NCI-H524 treated with DMSO at 0.1 percent for 48 hours (cell line): ENCODE measurements at places on chromosomes 4 and X.

GRCh38 chr4:71026086-71026485, 32.6 kb downstream of the DCK start:
- DNase-seq, result no peak

- no peak for DNase-seq
These were observed 68.3 kb downstream of the CRMP1 start for GRCh38 chr4:5824635-5825034.

DNA sequence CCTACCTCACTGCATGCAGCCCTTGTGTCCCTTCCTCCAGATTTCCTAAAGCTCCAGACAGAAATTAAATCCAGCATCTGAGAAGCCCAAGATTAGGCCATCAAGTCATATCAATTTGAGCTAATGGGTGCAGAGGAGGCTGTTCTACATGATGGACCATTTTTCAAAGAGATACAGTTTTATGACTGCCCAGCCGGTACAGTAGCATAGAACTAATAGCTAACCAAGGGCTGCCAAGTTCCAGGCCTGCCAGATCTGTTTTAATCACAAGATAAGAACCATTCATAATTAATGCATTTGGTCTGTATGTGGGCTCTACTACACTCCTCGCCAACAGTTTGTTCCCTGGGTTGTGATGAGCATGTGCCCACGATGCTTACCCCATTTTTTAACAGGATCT, 73.9 kb upstream of the PLAC1 start:
- no peak for DNase-seq

DNA sequence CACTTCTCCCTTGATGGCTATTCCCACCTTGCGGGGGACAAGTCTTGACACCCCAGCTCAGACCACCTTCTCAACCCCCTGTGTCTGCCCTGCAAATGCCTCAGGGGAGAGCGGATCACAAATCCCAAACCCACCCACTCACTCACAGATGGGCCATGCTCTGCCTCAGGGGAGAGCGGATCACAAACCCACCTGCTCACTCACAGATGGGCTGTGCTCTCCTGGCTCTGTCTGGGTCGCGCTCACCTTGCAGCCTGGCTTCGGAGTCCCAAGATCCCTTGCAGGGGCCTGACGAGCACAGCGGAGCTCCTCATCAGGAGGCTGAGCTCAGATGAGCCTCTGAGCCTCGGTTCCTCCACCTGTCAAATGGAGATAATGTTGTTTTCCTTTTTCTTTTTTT, 38.6 kb downstream of the HTRA3 start:
- no peak for DNase-seq

- no peak for DNase-seq
These were observed 32.9 kb upstream of the SMIM10L2A start for GRCh38 chrX:135388841-135389240.

- DNase-seq, result no peak
These were observed 52.6 kb downstream of the RPS3A start for GRCh38 chr4:151152028-151152427.

- no peak for DNase-seq
These were observed 2761.5 kb downstream of the ARAP2 start for GRCh38 chr4:33482773-33483172.

DNA sequence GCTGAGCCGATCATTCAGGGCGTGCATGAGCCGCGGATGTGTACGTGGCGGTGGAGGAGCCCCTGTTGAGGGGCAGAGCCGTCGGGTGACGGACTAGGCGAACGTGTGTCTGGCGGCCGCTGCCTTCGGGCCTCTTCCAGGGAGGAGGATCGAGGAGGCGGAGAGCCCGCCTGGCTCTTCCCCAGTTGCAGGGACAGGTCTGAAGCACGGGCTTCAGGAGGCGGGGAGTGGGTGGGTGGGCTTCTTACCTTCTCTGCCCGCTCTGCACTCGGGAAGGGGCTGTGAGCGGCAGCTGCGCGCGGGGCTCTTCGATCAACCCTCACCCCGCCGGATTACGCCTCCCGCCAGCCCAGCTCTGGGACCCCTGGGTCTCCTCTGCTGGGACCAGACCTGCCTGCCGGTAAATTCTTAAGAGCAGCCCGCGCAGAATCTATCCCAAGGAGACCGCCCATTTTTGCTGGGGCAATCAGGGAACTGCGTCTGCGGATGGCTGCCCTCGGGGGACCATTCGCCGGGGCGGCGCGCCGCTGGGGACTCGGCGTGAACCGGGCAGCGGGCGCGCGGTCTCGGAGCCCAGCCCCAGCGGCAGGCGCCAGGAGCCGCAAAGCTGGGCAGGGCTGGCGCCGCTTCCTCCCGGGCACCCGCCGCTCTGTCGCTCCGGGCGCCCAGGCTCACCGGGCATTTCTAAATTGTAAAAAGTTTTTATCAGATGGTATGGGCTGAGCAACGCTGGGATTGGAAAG, 4.9 kb downstream of the PLAC8 start:
- no peak for DNase-seq

DNA sequence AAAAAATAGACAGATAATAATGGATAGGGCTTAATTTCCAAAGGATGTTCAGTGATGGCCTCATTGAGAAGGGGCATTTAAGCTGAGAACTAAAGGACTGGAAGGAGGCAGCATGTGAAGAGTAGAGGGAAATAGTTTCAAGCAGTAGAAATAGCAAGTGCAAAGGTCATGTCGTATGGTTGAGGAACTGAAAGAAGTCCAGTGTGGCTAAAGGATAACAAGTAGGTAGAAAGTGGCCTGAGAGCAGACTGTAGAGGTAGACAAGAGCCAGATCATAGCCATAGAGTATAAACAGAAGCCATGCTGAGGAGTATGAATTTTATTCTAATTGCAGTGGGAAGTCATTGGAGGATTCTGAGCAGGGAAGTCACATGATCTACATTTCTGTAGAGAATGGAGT, 72.3 kb downstream of the GRIA3 start:
- no peak for DNase-seq

GRCh38 chrX:15245896-15246295, 24.0 kb downstream of the ASB9 start:
- no peak for DNase-seq

GRCh38 chr4:113957956-113958355, 21.5 kb downstream of the ARSJ start:
- no peak for DNase-seq

DNA sequence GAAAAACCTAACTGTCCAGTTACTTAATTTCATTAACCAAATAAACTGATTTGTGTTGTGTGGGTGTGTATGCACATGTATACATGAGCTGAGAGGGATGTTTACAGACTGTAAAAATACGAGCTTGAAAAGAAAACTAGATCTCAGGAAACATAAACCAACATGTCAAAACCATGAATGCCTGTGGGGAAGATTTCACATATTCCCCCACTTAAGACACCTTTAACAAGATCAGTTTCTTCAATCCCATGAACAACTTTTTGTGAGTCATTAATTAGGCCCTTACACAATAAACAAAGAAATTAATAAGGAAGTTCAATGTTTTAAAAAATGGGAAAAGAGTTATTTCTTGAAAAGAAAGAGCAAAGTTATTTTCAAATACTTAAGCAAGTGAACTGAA, 170.8 kb downstream of the ZNF674 start:
- no peak for DNase-seq

DNA sequence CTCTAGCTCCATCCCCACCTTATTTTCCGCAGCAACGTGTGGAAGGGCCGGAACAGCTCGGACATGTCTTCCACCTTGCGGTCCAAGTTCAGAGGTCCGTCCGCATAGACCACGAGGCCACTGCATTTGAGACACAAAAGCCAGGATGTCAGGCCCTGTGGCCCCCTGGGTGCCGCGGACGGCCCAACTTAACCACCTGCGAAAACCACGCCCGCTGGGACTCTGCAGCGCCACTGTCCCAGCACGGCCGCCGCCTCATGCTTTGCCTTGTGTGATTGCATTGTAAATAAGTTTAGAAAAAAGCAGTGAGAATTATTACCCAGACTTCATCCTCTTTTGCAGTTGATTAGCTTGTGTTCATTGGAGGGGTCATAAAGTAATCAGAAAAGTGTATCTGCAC, 58.2 kb upstream of the MXD4 start:
- DNase-seq, result no peak

- no peak for DNase-seq
These were observed 2.8 kb upstream of the TENM3 start for GRCh38 chr4:182240161-182241130.

DNA sequence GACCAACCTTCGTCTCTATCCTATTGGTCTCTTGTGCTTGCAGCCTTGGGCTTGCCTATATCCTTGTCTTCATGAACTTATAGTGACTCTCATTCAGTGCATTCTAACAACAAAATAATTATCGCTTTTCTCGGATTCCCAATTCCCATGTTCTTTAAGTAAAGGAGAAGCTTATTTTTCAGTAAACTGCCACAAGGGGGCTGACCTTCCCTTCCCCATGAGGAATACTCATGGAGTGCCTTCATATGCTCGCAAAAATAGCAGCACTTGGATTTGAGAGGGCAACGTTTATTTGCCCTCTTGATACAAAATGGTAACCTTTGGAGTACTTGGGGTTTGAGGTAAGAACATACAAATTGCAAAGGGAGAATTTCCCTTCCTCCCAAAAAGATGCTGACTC, 183.2 kb upstream of the TENT5D start:
- no peak for DNase-seq

DNA sequence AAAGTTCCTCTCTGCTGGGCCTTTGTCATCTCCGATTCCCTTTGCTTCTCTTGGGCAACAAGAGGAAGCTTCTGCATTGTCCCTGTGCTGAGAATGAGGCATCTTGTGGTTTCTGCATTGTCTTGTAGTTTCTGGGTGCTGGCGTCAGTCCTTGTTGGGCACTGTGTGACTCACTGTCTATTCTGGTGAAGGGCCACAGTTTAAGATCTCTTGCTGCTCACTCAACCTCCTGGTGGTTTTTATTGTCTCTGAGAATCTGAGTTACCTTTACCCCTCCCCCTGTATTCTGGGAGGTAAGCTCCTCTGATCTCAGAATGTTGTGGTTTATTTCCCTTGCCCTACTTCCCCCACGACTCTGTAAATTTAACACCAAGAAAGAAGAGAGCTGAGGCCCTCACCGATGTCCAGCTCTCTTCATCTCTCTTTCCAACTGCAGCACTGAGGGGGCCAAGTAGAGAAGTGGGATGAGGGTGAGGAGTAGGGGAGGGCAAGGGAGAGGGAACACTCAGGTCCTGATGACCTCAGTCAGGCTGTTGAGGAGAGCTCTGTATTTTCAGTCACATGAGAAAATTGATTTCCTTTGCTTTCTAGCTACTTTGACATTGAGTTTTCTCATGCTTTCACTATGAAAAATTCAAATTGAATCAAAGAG, 441.6 kb upstream of the PITX2 start:
- DNase-seq, result no peak

DNA sequence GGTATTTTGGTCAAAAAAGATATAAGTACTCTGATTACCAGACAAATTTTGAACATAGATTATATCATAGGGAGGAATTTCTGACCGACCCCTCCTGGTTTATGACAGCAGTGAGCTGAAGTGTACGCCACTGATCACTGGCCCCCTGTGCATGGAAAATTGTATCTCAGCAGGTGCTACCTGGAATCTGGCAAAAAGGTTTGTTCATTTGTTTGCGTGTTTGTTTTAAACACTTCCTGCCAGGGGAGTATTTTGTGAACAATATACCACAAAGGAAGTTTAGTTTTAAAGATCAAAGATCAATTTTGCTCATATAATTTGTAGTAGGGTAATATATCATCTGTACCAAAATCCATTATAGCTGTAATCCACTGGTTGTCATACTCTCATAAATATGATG, 219.7 kb upstream of the TENM3 start:
- DNase-seq, result no peak

GRCh38 chr4:57588557-57588956, 478.4 kb upstream of the IGFBP7 start:
- no peak for DNase-seq

GRCh38 chrX:107738768-107739167, 36.8 kb downstream of the TSC22D3 start:
- DNase-seq, result no peak

GRCh38 chrX:141632124-141632523, 42.6 kb downstream of the SPANXA2 start:
- DNase-seq, result no peak

DNA sequence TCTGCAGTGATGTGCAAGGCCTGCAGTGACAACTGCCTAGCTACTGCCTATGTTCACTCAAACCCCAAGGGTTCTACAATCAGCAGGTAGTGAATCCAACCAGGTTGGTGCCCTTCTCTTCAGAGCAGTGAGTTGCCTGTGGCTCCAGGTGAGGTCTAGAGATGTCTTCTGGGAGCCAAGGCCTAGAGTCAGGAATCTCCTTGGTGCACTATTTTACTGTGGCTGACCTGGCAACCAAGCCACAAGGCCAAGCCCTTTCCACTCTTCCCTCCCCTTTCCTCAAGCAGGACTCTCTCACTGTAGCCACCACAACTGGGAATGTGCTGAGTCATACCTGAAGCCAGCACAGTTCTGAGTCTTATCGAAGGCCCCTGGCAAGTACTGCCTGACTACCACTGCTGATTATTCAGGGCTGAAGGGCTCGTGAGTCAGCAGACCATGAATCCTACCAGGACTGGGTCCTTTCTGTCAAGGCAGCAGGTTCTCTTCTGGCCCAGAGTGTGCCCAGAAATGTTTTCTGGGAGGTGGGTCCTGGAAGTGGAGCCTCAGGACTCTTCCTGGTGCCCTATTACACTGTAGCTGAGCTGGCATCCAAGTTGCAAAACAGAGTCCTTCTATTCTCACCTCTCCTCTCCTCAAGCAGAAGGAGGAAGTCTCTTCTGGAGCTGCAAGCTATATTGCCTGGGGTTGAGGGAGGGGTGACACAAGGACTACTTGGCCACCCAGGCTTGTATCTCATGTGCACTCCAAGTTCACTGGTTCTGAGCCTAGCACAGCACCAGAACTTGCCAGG, 111.6 kb downstream of the BTC start:
- DNase-seq, result no peak

DNA sequence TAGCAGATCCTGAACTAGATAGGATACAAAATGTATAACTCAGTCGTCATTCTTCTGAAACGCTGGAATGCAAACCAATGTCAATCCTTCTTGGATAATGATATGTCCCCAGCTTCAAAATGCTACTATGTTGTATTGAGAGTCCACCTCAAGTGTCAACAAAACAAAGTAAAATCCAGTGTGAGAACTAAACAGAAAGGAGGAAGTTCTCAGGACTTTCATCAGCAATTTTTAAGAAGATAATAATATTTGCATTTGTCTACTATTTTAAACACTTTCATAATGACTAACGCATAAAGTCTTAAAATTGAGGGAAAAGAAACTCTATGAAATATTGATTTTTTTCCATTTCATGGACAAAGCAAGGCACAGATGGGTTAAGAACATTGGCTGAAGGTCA, 36.3 kb downstream of the SOD3 start:
- DNase-seq, result no peak

DNA sequence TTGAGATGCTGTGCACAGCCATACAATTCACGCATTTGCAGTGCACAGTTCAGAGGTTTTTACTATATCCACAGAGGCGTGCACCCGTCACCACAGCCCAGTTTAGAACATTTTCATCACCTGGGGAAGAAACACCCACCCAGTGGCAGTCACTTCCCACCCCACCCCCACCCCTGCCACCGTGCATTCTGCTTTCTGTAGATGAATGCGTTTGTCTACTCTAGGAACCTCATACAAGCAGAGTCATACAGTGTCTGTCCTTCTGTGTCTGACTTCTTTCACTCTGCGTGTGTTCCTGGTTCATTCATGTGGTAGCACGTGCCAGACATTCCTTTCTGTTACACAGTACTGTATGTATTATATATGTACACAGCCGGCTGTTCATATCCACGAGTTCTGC, 122.8 kb downstream of the TBL1X start:
- DNase-seq, result no peak
